Articular chondrocyte of knee joint (primary cell): ENCODE measurements at places on chromosomes 2 and 18. TPM values are rescaled to one million over a fixed set of nuclear protein-coding genes. Genes with fewer than 3 reads are reported as not detected.

MAPK4 gene
- not detected in 2 replicates for total RNA-seq

ST6GAL2 gene
- 0.13 and 0.32 TPM in 2 replicates for total RNA-seq

CCDC74B gene
- total RNA-seq: 3.1 and 5.6 TPM in 2 replicates

IL36RN gene
- not detected in 2 replicates for total RNA-seq

CROCC2 gene
- under 0.01 TPM in 2 replicates for total RNA-seq

TNS1 gene
- 102 and 125 TPM in 2 replicates for total RNA-seq

SERPINB10 gene
- total RNA-seq: not detected in 2 replicates
